ENCODE measurements at places on chromosomes 5 and 9.

DNA sequence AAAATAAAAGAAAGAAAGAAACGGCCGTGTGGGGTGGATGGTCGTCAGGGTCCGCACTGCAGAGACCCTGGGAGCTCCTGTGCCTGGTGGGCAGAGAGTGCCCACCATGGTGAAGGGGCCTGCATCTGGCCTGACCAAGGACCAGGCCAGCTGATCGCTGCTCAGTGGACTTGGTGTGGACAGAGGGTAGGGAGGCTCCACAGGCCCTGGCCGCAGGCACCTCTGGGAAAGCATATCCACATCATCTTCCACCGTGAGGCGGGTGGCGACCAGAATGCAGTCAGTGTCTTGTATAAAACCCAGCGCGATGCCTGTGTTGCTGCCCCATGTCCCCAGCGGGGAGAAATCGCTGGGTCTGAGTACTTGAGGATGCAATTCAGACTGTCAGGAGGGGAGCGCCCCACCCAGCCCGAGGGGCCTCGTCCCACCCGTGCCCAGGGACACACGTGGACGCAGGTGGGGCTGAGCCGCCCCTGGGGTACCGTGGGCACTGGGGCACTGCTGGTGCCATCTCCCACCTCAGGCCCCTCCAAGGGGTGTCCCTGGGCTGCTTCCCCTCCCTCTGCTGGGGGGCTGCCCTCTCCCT is 27.8 kb upstream of the SLC6A19 start:
- no peak for DNase-seq

DNA sequence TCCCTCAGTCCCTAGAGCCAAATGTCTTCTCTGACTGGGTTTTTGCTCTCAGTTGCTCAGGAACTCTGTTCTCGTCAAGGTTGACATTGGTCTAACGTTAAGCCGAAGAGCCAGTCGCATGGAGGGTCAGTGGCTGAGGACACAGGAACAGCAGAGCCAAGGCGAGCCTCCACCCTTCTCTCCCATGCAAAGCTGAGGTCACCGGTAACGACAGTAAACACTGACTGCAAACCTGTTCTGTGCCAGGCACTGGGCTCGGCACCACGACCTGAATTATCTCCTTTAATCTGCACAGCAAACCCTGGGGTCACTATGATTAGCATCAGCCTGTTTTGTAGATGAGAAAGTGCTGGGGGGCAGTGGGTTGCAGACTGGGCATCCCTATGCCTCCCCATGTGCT is 171.0 kb downstream of the COL23A1 start:
- no peak for DNase-seq

DNA sequence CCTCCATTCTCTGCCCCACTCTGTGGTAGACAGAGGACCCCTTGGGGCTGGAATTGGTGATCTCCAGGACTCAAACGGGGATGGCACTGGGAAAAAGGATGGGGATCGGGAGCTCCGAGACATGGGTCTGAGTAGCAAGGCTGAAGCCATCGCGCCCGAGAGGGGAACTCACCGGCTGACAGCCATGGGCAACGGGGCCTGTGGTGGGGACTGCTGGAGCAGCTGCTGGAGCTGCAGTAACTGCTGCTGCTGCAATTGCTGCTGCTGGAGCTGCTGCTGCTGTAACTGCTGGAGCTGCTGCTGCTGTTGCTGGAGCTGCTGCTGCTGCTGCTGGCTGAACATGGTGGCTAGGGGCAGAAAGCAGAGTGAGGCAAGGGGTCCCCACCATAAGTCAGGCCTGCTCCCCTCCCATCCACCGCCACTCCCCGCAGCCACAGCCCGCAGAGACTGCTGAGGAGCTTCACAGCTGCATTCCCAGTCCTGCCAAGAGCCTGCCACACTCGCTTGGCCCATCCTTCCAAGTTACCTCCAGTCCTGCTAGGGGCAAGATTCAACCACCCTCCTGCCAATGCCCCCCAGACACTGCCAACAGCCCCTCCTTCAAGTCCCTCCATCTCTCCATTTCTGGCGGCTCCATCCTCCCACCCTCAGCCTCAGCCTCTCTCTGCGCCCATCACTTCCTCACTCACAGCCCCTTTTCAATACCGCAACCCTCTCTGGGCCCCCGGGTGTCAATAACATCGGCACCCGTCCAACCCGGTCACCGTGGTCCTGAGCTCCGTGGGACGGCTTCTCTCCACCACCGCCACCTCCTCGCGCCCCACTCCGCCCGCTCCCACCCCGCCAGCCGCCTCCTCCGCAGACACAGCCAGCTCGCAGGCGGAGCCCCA is 611 bp downstream of the CIZ1 start:
- no peak for DNase-seq

DNA sequence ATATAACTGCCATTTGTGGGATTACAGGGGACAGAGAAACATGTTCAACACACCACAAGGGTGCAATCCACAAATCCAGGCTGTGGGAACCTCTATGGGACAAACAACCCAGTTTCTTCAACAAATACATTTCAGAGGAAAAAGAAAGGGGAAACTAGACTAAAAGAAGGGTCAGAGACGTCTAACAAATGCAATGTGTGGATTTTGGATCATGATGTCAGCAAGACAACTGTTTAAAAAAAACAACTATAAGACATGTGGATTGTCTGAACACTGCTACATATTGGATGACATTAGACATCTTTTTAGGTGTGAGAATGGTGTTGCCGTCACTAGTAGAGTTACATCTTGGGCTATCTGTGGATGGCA is 3.9 kb upstream of the RALGDS start:
- no peak for DNase-seq

DNA sequence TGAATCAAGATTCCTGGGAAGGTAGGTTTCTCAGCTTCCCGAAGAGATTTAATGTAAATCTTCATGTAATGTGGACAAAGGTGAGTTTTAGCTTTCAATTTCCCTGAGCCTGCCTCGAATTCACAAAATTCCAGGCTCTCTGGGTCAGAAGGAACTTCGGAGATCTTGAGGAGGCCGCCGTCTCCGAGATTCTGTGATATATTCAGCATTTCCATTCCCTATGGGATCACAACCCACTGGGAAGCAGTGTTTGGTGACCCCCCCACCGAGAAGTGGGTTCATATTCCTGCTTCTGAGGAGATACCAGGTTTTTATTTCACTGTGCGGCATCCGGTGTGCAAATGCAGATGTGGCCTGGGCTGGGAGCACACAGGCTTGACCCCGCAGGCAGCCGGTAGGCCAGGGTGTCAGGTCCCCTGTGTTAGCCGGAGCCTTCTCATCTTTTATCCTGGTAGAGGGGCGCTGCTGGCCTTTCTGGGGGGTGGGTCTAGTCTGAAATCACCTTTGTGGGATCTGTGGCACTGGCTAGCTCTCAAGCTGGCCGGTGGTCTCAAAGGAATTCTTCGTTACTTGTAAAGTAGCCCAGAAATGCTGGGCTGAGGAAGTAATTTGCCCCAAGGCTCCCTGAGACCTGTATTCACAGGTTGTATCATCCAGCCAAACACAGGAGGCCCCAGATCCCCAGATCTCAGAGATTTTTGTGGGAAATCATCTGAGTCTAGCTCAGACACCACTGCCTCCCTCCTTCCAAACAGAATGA is 1.4 kb downstream of the PLEKHG4B start:
- DNase-seq: no peak

GRCh38 chr5:93017849-93018248 is 563.2 kb downstream of the NR2F1-AS1 start:
- no peak for DNase-seq

DNA sequence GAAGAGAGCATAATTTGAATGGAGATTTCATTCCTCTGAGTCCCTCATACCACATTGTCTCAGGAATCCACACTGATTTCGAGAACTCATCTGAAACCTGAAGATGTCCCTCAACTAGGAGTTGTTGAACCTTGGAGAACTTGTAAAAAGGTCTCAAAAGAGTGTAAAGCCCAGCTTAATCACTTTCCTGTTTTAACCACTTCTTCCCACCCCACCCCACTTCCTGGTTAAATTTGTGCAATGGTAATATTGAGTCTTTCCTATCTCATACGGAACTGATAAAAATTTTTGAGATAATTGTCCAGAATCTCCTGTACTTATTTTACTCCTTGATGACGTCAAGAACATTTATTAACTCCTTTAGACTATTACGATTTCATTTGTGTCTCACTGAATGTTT is 240.7 kb downstream of the ARRDC3 start:
- DNase-seq: no peak

GRCh38 chr5:167905919-167906853 is 385.3 kb upstream of the WWC1 start:
- DNase-seq: no peak

All from anterior cingulate cortex (tissue), 58 donors.